ENCODE measurements at places on chromosomes 2 and 18. TPM values are rescaled to one million over a fixed set of nuclear protein-coding genes. Genes with fewer than 3 reads are reported as not detected.

GRCh38 chr2:189444322-189444721 lies 3.0 kb downstream of the WDR75 start:
- no peak for DNase-seq

DNA sequence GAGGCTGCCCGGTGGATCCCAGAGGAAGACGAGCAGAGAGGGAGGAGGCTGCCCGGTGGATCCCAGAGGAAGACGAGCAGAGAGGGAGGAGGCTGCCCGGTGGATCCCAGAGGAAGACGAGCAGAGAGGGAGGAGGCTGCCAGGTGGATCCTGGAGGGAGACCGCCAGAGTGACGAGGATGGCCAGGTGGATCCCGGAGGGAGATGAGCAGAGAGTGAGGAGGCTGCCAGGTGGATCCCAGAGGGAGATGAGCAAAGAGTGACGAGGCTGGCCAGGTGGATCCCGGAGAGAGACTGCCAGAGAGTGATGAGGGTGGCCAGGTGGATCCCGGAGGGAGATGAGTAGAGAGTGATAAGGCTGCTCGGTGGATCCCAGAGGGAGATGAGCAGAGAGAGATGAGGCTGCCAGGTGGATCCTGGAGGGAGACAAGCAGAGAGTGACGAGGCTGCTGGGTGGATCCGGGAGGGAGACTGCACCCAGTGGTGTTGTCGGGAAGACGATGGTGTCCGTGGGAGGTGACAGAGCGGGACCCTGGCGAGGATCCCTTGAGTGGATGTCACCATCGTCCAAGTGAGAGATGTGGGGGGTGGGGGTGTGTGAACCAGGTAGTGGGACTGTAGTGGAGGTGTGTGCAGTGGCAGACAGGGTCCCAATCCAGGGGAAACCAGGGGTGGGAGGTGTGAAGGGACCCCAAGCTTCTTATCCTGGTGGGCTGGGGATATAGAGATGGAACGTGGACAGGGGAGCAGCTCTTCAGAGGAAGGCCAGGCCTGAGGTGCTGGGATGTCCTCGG lies 22.3 kb downstream of the DCDC2C start:
- no peak for DNase-seq

DNA sequence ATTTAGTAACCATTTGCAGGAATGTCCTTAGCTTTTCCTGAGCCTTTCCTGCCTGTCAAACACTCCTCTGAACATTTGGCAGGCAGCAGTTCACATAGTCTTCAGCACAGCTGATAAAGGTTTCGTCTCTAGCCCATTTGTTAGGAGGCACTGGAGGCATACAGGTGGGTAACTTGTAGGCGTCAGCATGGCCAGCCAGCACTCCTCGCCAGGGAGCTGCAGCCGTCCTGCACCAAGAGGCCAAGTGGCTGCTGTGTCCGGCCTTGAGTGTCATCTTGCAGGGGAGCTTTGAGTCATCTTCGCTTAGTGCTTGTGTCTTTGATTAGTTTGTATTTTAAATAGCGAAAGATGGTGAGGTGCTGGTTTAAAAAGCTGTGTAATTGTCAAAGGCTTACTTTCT lies 120.3 kb upstream of the NFATC1 start:
- no peak for DNase-seq

GRCh38 chr18:55406451-55406991 lies 181.5 kb downstream of the TCF4 start:
- no peak for DNase-seq

DNA sequence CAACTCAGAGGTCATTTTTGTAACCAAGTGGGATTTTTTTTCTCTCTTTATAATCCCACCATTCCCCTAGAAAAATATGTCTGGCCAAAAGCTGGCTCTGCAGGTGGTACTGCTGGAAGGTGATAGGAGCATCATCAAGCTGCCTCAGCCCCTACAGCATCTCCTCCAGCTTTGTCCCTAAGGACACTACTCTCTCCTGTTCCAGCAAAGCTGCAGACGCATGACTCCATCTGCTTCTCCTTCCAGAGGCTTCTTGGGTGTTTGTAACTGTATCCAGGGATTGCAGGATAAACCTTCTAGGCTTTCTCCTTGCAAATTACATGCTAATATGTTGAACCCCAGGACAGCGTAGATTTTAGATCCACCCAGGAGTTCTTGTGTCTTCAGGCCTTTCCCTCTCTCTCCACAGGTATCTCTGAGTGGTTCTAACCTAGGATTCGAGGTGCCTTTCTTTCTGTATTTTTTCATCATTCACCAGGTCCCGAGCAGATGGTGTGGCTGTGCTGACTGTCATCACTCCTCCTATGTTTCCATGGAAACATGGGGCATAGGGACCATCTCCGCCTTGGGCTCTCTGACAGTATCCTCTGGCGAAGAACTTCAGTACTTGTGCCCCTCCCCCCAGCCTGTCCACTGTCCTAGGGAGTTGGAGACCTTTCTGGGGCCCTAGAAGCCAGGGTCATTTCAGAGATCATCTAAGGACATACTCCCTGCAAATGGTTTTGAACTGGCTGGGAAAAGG lies 34.3 kb downstream of the AFF3 start:
- no peak for DNase-seq

DNA sequence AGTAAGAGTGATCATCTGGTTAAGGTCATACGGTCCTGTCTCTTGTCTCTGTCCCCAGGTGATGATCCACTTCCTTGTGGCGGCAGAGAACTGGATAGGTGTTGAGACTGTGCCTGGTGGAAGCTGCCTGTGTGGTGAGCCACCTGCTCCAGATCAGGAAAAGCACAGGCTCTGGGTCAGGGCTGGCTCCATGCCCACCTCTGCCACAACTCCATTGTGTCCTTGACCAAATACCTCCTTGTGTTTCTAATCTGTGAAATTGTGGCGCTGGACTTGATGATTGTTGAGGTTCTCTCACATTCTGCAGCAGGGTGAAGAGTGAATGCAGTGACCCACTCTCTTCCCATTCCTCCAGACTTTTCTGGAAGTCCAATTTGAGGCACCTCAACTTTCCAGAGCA lies 45.7 kb upstream of the EN1 start:
- DNase-seq: no peak

DNA sequence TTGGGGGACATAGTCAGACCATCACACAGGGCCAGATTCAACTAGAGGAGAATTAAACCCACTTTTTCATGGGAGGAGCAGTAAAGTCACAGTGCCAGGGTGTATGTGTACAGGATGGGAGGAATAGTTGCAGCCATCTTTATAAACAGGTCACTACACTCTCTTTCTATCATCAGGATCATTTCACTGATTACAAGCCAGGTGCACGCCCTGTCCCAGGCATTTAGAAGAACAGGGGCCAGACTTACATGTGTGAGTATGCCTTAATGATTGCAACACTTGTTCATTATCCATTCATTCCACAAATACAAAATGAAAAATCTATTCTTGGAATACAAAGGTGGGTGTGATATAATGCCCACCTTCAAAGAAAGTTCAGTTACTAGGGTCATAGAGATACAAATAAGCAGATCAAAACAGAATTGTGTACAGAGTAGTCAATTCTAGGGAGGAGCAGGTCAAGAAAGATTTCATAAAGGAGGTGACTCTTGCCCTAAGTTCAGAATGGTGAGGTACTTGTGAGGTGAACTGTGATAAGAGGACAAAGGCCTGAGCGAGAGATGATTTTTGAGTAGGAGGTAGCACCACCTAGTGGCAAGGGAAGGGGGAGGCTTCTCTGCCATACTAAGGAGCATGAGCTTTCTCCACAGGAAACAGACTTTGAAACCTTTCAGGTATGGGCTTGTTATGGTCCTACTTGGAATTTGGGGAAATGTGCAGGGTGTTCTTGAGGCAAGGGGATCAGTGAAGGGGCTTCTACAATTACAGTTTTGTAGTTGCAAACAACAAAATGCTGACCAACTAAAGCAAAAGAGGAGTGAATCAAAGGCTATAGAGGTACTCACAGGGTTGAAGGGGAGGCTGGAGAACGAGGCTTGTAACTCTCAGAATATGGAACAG lies 156.3 kb downstream of the SUCLG1 start:
- peak; percentile 23 for DNase-seq

DNA sequence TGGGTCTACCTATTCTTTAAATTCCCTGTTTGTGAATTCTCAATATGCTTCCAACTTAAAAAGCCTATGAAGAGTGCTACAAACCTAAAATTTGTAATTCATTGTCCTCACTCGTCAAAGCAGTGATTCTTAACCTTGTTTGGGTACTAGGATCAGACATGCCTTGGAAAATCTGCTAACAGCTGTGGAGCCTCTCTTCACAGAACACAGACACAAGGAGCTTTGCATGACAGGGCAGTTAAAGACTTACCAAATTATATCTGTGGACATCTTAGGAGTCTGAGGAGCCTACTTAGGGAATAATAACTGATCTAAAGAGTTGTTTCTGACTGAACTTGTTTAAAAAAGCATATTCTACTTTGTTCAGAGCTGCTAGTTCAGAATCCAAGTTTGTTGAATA lies 38.1 kb downstream of the TMEM87B start:
- DNase-seq: no peak

- DNase-seq: no peak
Observed at GRCh38 chr2:144524118-144525009, 4.4 kb upstream of the ZEB2 start.

GRCh38 chr18:29605365-29605764 lies 1428.4 kb upstream of the CDH2 start:
- DNase-seq: no peak

DNA sequence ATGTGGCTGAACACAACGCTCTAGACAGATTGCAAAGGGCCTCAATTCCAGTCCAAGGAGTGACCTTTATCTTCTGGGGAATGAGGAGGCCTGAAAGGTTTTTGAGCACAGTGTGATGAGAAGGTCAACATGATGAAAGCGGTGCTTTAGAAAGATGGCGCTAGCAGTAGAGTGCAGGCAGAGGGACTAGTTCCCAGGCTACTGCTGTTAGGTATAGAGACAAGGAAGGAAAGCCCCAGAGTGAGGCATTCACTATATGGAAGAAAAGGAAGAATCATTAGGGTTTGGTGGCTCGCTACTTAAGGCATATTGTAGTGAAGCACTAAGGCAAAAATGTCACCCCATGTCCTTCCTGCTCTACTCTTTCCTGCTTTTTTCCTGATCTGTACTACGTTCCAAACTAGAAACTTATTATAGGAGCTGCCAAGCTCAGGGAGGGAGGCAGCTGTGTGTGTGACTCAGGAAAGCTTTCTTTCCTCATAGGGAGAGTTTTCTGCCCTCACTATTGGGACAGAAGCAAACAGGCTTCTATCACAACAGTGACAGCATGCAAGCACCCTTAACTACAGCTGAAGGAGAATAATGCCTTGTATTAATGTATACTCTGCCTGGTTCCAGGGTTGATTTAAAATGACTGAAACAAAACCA lies 160.8 kb upstream of the CAVIN2 start:
- no peak for DNase-seq

DNA sequence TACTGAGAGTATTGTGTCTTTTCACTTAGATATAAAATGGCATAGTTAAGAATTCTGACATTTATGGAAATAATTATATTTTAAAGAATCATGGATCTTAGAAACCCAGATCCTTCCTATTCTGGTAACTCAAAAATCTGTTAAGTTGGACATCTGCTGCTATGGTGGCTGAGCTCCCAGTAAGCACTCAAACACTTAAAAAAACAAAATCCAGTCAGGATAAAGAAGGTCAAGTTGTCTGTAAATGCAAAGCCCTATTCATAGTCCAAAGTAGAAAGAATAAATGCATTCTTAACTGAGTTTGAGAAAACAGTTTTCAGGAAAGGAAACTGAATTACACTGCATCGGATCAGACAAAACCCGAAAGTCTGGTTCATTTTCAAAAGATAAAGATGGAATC lies 35.6 kb downstream of the EIF2AK3 start:
- no peak for DNase-seq

DNA sequence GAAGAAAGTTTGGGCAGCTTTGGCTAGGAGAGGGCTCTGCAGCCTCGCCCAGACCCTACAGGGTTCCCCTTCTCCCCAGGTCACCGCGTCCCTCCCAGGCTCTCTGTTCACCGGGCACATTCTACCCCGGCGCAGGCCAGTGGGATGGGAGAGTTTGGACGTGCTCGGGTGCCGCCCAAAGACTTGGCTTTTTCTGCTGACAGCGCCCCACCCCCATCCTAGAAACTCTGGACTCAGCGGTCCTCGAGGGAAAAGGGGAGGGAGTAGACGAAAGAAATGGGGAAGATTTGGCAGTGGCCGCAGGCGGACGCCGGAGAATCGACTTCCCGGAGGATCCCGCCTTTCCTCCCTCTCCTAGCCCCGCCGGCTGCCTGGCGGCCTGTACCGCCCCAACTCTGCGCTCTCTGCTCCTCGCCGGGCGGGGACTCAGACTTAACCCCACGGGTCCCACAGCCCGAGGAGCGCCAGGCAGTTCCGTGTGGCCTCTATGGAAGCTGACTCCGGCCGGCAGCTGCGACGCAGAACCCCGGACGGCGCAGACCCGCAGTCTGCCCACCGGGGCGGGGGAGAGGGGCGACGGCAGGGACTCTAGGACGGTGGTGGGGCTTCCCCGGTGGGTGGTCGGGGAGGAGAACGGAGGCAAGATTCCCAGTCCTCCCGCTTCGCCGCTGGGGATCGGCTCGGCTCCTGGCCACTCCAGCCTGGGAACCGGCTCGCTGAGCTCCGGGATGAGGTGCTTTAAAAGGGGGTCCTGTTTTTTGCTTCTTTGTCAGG lies 863 bp upstream of the SIX2 start:
- peak; percentile 29 for DNase-seq

DNA sequence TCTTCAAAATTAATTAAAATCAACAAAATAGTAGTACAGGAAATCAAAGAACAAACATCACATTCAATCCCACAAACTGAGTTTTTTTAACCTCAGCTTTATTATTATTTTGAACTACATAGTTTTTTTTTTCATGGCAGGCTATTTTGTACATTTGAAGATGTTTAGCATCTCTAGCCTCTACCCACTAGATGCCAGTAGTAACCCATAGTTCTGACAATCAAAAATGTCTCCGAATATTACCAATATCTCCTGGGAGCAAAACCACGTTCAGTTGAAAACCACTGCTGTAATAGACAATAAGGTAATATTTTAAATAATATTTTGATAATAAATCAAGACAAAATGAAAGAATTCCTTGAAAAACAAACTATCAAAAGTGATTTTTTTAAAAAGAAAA lies 702.6 kb upstream of the LRRTM1 start:
- no peak for DNase-seq

GRCh38 chr2:148848146-148848545 lies 26.9 kb upstream of the KIF5C start:
- DNase-seq: no peak

DNA sequence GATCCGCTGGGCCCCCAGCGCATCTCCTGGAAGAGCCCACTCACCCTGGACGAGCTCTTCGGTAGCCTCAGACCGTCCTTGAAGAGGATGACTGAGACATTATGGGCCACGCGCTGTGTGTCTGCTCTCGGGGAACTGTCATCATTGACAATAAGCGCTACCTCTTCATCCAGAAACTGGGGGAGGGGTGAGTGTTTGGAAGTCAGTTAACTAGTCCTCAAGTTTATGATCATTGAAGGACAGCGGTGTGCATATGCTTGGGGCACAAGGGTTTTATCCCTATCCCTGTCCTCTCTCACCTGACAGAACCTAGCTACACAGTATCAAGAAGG lies 586 bp downstream of the STK16 start:
- no peak for DNase-seq

GRCh38 chr18:45237343-45238098 lies 377.8 kb upstream of the SLC14A2 start:
- DNase-seq: no peak

GRCh38 chr18:45825258-45826044 lies at the start of gene SIGLEC15:
SIGLEC15 (plus strand) TSS chr18:45825675; CDS start chr18:45825729, 54 bp downstream.
- no peak for DNase-seq

The RFTN2 gene
- total RNA-seq: 37.4 TPM

The KCNG2 gene
- total RNA-seq: 0.21 TPM

The TBC1D8 gene
- 19.0 TPM for total RNA-seq

The NCOA1 gene
- 107 TPM for total RNA-seq

The CGREF1 gene
- total RNA-seq: 4.1 TPM

The ANKRD29 gene
- total RNA-seq: 11.7 TPM

The TMEM247 gene
- not detected for total RNA-seq

The DSC1 gene
- total RNA-seq: 0.16 TPM

The TXNDC2 gene
- total RNA-seq: not detected

The DCC gene
- 2.0 TPM for total RNA-seq

The GCG gene
- not detected for total RNA-seq

All from urinary bladder (tissue), 4 donors.